ENCODE measurements at places on chromosomes 1 and 21.

DNA sequence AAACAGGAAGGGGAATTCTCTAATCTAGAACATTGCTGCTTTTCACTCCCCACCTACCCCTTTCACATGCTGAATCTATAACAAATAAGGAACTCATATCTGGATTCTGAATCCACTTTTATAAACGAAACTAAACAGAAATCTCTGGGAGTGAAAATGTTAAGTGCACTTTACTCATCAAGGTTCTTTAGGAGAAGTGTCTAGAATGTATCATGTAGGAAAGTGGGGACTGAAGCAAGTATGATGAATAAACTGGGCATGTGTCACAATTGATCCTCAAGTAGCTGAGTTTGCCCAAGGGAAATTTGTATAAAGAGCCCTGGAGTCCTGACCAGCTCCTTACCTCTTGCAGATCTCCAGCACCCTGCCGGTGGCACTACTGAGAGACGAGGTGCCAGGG, 19.8 kb downstream of the AVPR1B start:
- no peak for DNase-seq

DNA sequence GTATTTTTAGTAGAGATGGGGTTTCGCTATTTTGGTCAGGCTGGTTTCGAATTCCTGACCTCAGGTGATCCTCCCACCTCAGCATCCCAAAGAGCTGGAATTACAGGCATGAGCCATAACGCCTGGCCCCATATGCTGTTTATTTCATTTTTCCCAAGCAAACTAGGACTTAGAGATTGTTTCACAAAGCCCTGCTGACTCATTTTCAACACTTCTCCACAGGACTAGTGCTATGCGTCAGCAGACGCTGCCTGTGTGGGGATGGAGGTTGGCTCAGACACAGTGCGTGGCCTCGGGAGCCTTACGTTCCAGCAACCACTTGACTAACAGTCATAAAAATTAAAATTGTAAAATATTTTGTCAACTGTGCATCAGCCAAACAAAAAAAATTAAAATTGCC, 22.7 kb downstream of the PKNOX1 start:
- no peak for DNase-seq

GRCh38 chr21:44303490-44303981, 3.7 kb downstream of the PFKL start:
- DNase-seq, result peak; percentile 29

DNA sequence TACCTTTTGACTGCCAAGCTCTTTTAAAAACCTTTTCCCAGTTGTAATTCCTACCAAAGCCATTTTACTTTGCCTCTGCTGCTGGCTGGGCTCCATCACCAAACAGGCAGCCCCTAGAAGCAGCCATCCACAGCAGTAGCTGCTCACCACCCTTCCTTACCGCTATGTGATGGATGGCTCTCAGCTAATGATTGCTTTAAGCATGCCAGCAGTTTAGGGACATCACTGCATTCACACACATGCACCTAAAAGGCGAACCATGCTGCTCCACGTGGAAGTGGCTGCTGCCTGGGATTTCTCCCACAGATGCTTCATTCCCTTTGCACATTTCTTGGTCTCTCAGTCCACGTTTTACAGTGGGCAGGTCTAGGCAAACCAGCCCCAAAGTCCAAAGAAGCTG, 46.3 kb upstream of the PDE9A start:
- no peak for DNase-seq

- no peak for DNase-seq
Measured at GRCh38 chr1:231919886-231920285, 293.3 kb downstream of the DISC1 start.

DNA sequence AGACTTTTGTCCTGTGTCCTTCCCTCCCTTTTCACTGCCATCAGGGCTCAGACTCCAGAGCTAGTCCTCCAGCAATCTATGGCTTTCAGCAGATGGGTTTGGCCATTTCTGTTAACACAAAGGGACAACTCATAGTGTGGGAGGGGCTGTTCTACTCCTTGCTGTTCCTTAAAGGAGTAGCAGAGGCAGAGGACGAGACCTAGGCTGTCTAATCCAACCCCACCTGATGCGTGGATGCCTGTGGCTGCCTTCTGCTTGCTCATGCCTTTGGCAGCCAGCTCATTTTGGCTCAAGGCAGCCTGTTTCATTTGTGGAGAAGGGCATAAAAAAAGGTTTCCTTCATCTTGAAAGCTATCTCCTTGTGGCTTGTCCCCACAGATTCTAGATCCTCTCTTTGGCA, 27.0 kb downstream of the MFSD2A start:
- DNase-seq, result no peak

DNA sequence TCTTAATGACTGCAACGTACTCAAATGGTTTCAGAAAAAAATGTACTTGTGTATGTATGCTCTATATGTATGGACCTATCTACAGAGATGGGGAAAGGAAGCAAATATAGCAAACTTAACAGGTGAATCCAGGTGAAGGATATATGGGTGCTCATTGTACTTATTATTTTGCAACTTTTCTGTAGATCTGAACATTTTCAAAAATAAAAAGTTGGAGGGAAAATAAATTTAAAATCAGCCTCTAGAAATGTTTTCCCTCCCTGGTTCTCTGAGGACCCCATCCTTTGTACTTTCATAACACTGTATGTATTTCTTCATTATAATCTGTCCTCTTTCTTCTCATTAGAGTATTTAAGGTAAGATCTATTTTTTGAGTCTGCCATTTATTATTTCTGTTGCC, 17.9 kb downstream of the FMO5 start:
- DNase-seq, result no peak

GRCh38 chr1:75127916-75128717, 6.1 kb upstream of the LHX8 start:
- DNase-seq, result no peak

DNA sequence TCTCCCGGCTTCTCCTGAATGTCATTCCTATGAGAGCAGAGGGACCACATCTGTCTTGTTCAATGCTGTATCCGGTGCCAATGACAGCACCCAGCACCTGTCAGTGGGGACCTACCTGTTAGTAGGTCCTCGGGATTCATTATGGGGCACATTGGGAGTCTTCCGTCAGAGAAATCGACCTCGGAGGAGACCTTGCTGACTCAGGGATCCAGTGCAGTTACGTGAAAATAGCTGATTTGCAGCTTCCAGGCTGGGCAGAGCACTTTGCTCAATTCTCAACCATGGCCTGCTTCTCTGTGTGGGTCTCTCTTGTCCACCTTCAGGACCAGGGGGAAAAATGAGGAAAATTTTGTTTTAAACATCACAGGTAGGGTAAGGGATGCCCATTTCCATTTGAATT, 130.2 kb downstream of the PRDM2 start:
- no peak for DNase-seq

GRCh38 chr1:109917768-109918606, 7.3 kb downstream of the CSF1 start:
- no peak for DNase-seq

DNA sequence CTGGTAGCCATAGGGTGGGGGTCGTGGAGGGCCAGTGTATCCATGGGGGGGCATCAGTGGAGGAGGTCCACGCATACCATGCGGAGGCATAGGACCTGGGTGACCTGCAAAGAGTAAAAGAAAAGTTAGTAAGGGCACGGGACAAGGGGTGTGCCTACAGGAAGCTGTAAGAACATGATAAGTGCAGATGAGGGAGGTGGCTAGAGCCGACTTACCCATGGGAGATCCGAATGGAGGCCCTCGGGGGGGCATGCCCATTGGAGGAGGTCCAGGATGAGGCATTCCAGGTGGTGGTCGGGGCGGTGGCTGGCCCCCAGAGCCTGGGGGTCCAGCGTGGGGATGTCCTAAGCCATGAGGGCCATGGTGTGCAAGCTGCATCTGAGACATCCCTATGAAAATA, 4.0 kb downstream of the SF3B4 start:
- no peak for DNase-seq

DNA sequence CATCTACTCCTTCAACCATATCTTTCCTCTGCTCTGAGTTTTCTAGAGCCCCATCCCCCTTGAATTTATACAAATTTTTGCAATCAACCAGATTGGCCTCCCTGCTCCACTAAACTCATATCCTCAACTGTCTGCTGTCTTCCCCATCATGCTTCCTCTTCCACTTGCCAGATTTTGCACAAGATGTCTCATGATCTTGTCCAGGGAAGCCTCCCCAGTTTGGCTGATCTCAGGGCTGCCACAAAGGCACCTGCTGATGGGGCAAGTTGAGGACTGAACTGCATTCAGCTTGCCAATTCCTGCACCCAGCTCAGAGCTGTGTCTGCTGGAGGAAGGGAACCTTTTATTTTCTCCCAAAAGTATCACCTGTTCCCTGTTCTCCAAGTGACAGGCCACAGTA, 3.9 kb upstream of the KCNJ9 start:
- DNase-seq, result no peak

- DNase-seq, result no peak
Measured at GRCh38 chr1:25814549-25815087, 5.1 kb upstream of the MTFR1L start.

DNA sequence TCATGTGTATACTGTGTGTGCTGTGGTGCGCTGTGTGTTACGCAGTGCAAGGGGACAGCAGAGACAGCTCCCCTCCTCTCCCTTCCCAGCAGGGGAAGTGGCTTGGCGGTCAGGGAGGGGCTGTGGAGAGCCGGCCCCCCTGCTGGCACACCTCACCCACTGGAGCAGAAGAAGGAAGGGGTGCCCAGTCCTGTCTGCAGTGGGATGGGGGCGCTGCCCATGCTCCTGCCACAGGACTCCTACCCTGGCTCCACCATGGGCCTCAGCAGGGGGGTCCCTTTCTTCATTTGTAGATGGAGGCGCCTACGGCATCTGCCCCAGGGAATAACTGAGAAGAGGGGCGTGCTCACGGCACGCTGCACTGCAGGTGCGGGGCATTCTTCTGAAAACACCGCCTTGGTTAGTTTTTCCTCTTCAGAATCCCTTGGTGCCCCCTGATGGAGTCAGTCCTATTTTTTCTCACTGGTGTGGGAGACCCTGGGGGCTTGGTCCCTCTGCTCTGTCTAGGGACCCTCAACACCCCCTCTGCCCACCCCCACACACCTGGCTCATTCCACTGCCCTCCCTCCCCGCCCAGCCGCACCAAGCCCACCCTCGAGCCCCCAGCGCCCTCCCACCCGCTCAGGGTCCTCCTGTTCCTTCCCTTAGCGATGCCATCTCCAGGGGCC, 13.8 kb upstream of the LDLRAP1 start:
- no peak for DNase-seq

DNA sequence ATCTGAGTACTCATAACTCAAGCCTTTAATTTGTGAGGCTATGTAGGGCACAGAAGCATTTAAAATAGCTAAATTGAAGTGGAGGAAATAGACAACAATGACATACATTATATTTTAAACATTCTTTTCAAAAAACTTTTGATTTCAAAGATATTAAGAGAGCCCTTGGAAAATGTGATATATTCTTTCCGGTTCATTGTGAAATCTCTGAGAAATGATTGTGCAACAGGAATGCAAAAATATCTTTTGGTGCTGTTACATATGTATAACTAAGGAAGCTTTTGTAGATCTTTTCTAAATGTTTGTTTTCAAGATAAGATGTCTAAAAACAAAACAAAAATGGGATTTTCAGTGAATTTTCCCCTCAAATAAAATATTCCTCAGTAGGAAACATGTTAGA, 185.2 kb downstream of the LEPR start:
- DNase-seq, result no peak

- DNase-seq, result peak; percentile 7
Measured at GRCh38 chr1:65209005-65209885, 61.2 kb downstream of the AK4 start.

- no peak for DNase-seq
Measured at GRCh38 chr1:204648576-204648975, 37.0 kb downstream of the LRRN2 start.

- DNase-seq, result no peak
Measured at GRCh38 chr1:212182171-212182570, 103.0 kb upstream of the PPP2R5A start.

DNA sequence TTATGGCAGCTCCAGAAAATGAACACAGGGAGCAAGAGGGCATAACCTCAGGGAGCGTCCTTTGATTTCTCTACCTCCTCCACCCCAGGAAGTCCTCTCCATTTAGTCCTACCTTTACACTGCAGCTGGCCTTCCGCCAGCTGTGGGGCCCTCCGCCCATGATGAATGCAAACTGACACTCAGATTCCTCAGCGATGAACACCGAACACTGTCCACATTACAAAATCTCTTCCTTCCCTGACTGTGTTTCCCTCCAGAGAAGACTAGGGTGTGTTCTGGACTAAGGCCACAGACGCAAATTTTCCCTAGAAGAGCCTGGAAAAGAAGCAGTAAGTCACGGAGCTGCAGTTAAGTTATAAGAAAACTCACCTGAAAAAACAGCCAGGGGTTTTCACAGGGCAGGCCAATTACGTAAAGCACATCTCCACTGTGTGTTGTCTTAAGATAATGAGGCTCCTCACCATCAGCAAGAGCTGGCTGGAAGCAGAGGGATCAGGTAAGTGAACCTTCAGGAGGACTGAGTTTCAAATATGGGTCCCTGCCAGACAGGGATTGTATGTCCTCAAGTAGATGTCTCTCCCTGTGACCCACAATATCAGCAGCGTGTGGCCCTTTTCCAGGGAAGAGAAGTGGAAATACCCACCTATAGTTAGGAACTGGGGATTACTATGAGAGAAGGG, 46.3 kb upstream of the ATP1B1 start:
- no peak for DNase-seq

DNA sequence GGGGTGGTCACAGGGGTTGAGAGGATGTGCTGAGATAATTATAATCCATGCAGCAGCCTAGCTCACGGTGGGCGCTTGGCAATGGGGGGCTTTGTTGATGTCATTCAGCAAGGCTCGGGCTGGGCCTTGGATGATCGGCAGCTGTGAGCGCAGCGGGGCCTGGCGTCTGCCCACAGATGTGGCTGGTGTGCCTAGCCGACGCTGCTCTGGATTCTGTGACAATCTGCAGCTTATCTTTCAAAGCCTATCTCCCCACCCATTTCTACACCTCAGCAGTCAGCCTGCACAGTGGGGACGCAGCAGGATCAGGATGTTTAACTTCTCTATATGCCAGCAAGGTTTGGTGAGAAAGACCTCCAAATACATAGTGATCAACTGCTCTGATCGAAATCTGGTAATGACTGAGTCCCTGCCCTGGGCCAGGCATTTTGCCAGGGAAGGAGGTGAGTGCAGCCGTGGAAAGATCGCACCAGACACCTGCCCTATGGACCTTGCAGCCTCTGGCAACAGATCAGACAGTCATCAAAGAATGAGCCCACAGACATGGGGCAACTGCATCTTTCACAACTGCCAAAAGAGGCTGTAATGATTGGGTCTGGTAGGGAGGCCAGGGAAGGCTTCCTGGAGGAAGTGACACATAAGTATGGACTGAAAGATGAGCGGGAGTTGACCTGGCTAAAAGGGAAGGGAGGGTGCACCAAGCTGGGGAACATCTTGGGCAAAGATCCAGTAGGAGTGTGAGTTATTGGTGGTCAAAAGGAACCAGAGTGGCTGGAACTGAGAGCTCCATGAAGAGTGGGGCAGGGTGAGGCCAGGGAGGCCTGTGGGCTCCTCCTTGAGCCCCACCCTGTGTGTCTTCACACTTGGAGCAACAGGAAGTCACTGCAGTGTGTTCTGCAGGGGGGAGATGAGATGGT, 35.3 kb downstream of the EPHB2 start:
- no peak for DNase-seq

GRCh38 chr21:44738621-44739020, 27.2 kb upstream of the TSPEAR start:
- DNase-seq, result no peak

- DNase-seq, result no peak
Measured at GRCh38 chr1:93640656-93641440, 40.8 kb downstream of the BCAR3 start.
